ENCODE measurements at places on chromosomes 6 and 20.

DNA sequence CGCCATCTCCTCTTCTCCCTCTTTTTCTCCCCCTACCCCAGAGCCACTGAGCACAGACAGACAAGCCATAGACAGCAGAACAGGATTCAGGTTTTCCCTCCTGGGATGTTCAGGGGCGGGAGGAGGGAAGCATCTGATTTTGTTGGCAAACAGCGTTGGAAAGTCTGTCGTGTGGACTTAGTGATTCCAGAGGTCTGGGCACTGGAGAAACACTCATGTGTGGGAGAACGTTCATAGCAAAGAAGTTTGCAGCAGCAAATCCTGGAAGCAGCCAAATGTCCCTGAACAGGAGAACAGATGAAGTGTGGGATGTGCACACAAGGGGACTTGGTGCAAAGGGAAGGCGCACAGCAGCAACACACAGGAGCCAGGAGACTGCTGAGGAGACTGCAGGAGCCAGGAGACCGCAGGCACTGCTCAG lies 264.1 kb upstream of the CDYL start:
- no peak for DNase-seq

GRCh38 chr6:68256391-68256790 lies 378.7 kb upstream of the ADGRB3 start:
- DNase-seq = no peak

DNA sequence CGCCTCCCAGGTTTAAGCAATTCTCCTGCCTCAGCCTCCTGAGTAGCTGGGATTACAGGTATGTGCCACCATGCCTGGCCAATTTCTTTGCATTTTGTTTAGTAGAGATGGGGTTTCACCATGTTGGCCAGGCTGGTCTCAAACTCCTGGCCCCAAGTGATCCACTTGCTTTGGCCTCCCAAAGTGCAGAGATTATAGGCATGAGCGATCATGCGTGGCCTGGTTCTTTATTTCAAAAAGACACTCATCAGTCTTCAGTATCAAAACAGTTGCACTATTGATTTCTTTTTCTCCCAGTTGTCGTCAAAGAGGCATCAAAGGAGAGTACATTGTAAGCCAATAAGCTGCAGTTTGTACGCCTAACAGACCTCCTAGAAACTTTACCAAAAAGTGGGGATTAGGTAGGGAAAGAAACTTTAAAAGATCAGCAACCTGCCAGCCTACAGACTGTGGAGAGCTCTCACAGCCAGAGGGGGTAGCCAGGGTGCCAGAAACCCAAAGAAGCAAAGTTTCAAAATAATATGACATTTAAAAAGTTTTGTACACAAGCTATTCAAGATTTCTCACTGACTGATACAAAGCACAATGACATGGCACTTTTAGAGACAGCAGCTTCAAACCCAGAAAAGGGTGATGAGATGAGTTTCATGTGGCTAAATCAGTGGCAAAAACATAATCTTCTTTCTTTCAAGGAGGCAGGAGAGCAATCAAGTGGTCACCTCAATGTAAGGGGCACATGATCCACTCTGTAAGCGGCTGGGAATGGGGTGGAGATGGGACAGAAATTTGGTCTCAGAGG lies 83.0 kb upstream of the RALY start:
- DNase-seq = no peak

DNA sequence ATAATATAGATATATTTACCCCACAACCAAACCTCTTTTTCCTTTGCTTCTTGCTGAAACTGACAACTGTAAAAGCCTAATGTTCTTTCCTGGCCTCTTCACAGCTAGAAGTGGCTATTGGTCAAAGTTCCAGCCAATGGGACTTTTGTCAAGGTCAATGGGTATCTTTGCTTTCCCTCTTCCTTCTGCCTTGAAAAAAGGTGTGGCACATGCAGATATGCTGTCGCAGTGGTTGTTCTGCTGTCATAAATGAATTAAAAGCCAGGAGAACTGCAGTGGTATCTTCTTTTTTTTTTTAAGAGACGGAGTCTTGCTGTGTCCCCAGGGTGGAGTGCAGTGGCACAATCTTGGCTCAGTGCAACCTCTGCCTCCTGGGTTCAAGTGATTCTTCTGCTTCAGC lies 29.9 kb downstream of the MAN1A1 start:
- no peak for DNase-seq

- DNase-seq = no peak
Observed at GRCh38 chr20:25056690-25057233, 1.2 kb downstream of the ACSS1 start.

GRCh38 chr20:7850775-7851490 lies 89.3 kb downstream of the HAO1 start:
- no peak for DNase-seq
